SJSA1 (cell line): ENCODE measurements at places on chromosomes 7 and 10. TPM values are rescaled to one million over a fixed set of nuclear protein-coding genes. Genes with fewer than 3 reads are reported as not detected.

DGKB gene
- not detected in 2 replicates for total RNA-seq

DGKI gene
- total RNA-seq: 1.6 and 2.9 TPM in 2 replicates

SLC29A4 gene
- 8.1 and 8.7 TPM in 2 replicates for total RNA-seq

SERPINE1 gene
- 21.8 and 25.6 TPM in 2 replicates for total RNA-seq

CPA2 gene
- not detected in 2 replicates for total RNA-seq

UBTD1 gene
- 14.8 and 15.8 TPM in 2 replicates for total RNA-seq

ERVW-1 gene
- total RNA-seq: not detected in 2 replicates

RASSF4 gene
- 9.2 and 19.7 TPM in 2 replicates for total RNA-seq

SLC18A2 gene
- total RNA-seq: not detected in 2 replicates

PFKFB3 gene
- 15.6 and 21.8 TPM in 2 replicates for total RNA-seq

ACHE gene
- total RNA-seq: 0.16 TPM in 1 of 2 replicates, not detected in the other

GRCh38 chr10:115985786-115986185 lies 287.2 kb downstream of the GFRA1 start:
- no peak overlapping the region for H3K4me3 ChIP-seq
- DNase-seq: no peak
- H3K36me3 ChIP-seq: no peaks in the 10 kb centered on the region
- no peaks in the 10 kb centered on the region for H3K27me3 ChIP-seq
- peaks cover 7% of the 10 kb centered on the region for H3K4me1 ChIP-seq

GRCh38 chr7:36303202-36304098 lies 86.2 kb upstream of the ANLN start:
- no peaks in the 10 kb centered on the region for H3K36me3 ChIP-seq
- H3K4me3 ChIP-seq: no peak overlapping the region
- peak overlapping the region; percentile 93 for H3K27ac ChIP-seq
- peak; percentile 99 for DNase-seq

DNA sequence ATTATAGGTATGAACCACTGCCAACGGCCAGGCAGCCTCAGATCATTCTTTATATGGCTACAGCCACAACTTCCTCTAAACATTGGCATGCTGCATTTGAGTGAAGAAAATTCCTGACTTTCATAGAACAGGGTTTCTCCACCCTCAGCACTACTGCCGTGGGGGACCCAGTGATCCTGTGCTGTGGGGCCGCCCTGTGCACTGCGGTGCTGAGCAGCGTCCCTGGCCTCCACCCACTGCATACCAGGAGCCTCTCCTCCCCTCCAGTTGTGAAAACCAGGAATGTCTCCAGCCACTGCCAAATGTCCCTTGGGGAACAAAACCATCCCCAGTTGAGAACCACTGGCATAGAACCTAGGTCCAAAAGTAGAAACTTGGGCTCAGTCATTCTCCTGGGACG lies 15.8 kb downstream of the CNPY1 start:
- H3K27ac ChIP-seq: no peak overlapping the region
- H3K27me3 ChIP-seq: peaks cover 61% of the 10 kb centered on the region
- no peak for DNase-seq
- H3K4me1 ChIP-seq: no peaks in the 10 kb centered on the region

DNA sequence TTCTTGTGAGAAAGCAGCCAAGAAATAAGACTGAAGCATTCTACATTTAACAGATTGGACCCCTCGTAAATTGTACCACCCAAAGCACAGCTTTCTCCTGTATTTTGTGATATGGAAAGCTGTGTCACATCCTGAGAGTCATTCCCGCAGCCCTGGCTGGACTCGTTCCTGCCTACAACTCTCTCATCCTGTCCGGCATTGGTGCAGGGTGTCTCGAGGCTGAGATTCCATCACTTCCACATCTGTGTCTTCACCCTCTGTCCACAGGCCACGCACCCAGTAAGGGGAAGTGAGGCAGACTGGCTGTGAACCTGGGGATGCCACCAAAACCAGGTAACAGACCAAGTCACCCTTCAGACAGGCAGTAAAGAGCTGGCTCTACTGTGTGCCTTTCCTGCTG lies 146.2 kb upstream of the KLF6 start:
- no peak overlapping the region for H3K4me3 ChIP-seq
- peaks cover 6% of the 10 kb centered on the region for H3K4me1 ChIP-seq
- DNase-seq: no peak
- no peaks in the 10 kb centered on the region for H3K27me3 ChIP-seq
- H3K36me3 ChIP-seq: no peaks in the 10 kb centered on the region

- H3K4me3 ChIP-seq: no peak overlapping the region
- no peaks in the 10 kb centered on the region for H3K36me3 ChIP-seq
- DNase-seq: no peak
- peaks cover 9% of the 10 kb centered on the region for H3K4me1 ChIP-seq
Observed at GRCh38 chr7:80940539-80941207, 21.8 kb upstream of the SEMA3C start.

GRCh38 chr10:11683529-11684320 lies 58.5 kb upstream of the ECHDC3 start:
- H3K36me3 ChIP-seq: no peaks in the 10 kb centered on the region
- no peak for DNase-seq
- H3K27me3 ChIP-seq: 0 out of 2 replicates have a peak, but pooled peaks cover 5% of the 10 kb centered on the region
- peaks cover 14% of the 10 kb centered on the region for H3K4me1 ChIP-seq

DNA sequence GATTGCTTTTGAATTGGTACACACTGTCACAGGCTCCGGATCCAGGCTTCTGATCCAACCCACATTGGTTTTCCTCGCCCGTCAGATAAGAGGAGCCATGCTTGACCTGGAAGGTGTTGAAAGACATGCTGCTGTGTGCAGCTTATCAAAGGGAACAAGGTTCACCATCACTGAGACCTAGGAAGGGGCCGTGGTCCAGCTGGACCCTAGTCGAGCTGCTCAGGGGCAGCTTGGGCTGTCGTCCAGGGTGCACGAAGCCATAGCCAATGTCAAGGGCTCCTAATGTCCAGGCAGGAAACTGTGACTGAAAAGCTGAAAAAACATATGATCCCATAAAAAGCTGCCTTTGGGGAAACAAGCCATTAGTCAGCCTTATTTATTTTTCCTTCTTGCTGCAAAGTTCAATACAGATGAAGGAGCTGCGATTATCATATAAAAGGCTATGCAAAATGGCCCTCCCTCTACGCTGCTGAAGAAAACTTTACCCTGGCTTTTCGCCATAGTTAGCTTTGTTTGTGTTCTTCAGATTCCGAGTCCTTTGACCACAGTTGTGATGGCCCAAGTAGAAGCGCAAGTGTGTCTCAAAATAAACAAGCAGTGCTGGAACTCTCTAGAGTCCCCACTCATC lies 118.0 kb downstream of the CREB5 start:
- no peaks in the 10 kb centered on the region for H3K27me3 ChIP-seq
- no peak overlapping the region for H3K27ac ChIP-seq

DNA sequence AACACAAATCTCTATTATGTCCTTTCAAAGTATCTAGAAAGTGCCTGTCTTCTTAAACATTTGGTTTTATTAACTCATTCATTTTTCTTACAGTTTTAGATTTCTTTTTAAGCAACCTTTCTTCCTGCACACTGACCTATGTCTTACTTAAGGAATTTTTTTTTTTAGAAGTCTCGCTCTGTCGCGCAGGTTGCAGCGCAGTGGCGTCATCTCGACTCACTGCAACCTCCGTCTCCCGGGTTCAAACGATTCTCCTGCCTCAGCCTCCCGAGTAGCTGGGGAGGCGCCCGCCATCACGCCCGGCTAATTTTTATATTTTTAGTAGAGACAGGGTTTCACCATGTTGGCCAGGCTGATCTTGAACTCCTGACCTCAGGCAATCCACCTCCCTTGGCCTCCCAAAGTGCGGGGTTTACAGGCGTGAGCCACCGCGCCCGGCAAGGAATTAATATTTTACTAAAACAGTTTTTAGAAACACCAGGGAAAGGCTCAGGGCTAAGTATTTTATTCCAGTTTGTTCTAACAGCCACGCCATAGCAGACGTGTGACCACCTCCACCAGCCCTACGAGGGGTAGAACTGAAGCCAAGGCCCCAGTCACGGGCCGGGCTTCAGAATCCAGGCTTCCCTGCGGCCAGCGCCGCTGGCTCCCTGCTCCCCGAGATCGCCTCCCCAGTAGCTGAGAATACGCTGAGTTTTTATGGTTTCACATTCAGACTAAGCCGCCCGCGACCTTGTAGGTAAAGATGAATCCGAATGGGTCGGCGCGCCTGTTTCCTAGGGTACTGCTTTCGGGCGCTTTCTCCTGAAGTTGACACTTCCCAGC lies 941 bp upstream of the LUC7L2 start:
- no peaks in the 10 kb centered on the region for H3K27me3 ChIP-seq
- peak overlapping the region; percentile 72 for H3K4me3 ChIP-seq
- H3K36me3 ChIP-seq: peaks cover 18% of the 10 kb centered on the region
- no peak for DNase-seq
- H3K27ac ChIP-seq: peak overlapping the region; percentile 95

DNA sequence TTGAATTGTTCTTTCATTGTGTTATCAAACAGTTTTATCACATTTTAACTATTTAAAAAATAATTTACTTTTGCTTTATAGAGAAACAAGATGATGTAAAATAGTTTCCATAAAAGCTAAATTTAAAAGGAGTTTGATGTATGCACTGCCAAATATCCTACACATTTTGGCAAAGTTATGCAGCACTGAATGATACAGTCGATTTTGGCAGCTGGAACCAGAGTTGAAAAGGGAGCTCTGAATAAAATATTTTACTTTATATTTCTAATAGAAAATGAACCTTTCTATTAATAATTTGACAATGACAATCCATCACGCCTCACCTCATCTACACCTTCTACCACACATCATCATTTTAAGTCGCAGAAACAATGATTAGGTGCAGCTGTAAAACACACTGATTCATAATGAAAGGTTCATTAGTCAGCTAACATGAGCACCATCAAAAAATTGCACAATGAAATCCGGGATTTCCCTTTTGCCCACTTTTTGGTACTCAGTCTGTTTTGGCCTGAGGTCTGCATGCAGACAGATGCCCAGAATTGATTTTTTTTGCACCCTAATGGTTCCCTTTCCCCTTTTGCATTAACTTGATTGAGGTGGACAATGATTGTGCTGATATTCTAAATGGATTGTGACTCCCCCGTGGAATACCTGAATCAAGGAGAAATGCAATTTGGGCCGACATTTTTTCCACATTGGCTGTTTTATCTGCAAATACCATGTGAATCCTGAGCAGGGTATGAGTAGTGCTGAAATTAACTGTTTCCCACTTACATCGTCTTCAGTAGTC lies 105.8 kb downstream of the THSD7A start:
- H3K4me1 ChIP-seq: no peaks in the 10 kb centered on the region
- H3K27me3 ChIP-seq: no peaks in the 10 kb centered on the region
- no peak overlapping the region for H3K27ac ChIP-seq
- DNase-seq: no peak
- H3K36me3 ChIP-seq: no peaks in the 10 kb centered on the region

GRCh38 chr10:12589291-12589690 lies 239.9 kb downstream of the CAMK1D start:
- H3K4me3 ChIP-seq: no peak overlapping the region
- H3K27me3 ChIP-seq: no peaks in the 10 kb centered on the region
- no peaks in the 10 kb centered on the region for H3K4me1 ChIP-seq

DNA sequence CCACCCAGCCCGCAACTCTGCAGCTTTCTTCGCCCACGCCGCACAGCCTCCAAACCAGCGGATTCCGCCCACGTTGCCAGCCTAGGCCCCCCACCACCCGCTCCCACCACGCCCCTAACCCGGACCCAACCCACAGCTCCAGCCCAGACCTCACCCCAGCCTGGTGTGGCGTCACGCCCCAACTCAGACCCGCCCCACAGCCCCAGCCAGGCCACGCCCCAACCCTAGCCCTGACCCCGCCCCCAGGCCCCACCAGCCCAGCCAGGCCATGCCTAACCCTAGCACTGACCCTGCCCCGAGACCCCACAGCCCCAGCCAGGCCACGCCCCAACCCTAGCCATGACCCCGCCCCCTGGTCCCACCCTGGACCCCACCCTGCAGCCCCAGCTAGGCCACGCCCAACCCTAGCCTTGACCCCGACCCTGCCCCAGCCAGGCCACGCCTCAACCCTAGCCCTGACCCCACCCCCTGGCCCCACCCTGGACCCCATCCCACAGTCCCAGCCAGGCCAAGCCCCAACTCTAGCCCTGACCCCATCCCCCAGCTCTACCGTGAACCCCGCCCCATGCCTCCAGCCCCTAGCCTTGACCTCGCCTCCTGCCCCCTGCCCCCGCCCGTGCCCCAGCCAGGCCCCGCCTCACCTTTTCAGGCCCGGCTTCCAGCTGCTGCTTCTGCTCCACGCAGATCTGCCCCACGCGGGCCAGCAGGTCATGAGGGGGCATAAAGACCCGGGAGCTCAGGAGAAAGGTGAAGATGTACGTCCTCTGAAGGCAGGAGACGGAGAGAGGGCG lies 64.0 kb downstream of the RASGEF1A start:
- H3K4me1 ChIP-seq: no peaks in the 10 kb centered on the region
- H3K27me3 ChIP-seq: no peaks in the 10 kb centered on the region
- no peaks in the 10 kb centered on the region for H3K36me3 ChIP-seq
- no peak for DNase-seq

- no peak overlapping the region for H3K4me3 ChIP-seq
- no peak for DNase-seq
- H3K27ac ChIP-seq: no peak overlapping the region
Observed at GRCh38 chr7:157267956-157268355, 68.8 kb upstream of the DNAJB6 start.

- H3K27ac ChIP-seq: no peak overlapping the region
- H3K4me1 ChIP-seq: no peaks in the 10 kb centered on the region
- H3K36me3 ChIP-seq: no peaks in the 10 kb centered on the region
Observed at GRCh38 chr10:44347609-44348400, 37.1 kb downstream of the CXCL12 start.

DNA sequence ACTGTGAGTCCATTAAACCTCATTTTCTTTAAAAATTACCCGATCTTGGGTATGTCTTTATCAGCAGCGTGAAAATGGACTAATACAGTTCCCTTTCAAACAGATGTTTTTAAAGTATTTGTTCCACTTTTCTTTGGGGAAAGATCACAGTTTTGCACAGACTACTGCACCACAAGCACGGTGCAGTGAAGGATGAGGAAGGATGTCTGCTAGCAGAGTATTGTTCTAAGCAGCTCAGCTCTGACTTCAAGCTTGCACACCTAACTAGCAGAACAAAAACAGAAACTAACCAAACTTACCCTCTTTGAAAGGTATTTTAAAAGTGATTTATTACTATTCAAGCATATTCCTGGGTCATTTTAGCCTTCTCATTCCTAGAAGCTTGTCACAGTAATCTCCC lies 20.0 kb downstream of the THNSL1 start:
- H3K27me3 ChIP-seq: no peaks in the 10 kb centered on the region
- H3K4me1 ChIP-seq: no peaks in the 10 kb centered on the region
- DNase-seq: no peak
- H3K36me3 ChIP-seq: no peaks in the 10 kb centered on the region
- H3K4me3 ChIP-seq: no peak overlapping the region

DNA sequence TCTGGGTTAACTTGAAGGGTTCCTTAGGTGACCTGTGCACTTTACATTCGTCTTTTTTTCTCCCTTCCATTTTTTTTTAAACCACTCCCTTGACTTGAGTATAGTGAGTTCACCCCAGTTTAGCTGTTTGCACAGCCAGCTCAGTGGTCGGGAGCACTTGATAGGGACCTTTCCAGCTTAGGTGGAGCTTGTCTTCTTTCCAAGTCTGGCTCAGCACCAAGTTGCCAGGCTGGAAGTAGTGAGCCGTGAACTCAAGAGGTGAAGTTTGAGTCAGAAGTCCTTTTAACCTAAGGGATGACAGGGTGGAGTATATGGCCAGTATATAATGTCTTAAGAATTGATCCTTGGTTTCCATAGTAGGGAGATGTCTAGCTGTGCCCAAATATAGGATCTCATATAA lies 7.2 kb downstream of the DNAH11 start:
- no peak overlapping the region for H3K27ac ChIP-seq
- no peaks in the 10 kb centered on the region for H3K36me3 ChIP-seq
- H3K27me3 ChIP-seq: peaks cover 9% of the 10 kb centered on the region; the same call in 1 of the 2 replicates
- no peak for DNase-seq

GRCh38 chr10:110535958-110536891 lies 31.3 kb upstream of the SMC3 start:
- H3K4me1 ChIP-seq: peaks cover 23% of the 10 kb centered on the region
- no peaks in the 10 kb centered on the region for H3K36me3 ChIP-seq
- H3K27me3 ChIP-seq: no peaks in the 10 kb centered on the region
- H3K27ac ChIP-seq: peak overlapping the region; percentile 24
- no peak overlapping the region for H3K4me3 ChIP-seq
